ENCODE measurements at places on chromosomes 7 and 10. TPM values are rescaled to one million over a fixed set of nuclear protein-coding genes. Genes with fewer than 3 reads are reported as not detected.

The AKR1C4 gene
- total RNA-seq, result not detected

The NEUROG3 gene
- not detected for total RNA-seq

The ALOX5 gene
- 10.6 TPM for total RNA-seq

The SFTPA1 gene
- not detected for total RNA-seq
